ENCODE measurements at places on chromosomes 5 and 9.

DNA sequence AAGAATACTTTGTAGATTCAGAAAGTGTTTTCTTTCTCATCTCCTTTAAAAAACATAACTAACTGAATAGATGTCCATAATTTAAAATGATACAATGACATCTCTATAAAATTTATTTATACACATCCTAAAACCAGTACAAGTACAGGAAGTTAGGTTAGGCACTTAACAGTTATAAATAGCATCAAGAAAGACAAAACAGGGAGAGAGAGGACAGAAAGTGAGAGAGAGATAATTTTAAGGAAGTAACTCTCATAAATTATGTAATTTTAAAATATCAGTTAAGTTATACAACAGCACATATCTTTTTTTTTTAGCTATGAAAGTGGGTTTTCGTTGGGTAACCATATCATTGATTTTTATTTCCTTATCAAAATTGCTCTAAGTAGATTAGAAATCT, 1068.6 kb downstream of the TAF11L14 start:
- no peak for DNase-seq

GRCh38 chr5:150263801-150264621, 25.6 kb downstream of the CAMK2A start:
- DNase-seq: peak; percentile 65

DNA sequence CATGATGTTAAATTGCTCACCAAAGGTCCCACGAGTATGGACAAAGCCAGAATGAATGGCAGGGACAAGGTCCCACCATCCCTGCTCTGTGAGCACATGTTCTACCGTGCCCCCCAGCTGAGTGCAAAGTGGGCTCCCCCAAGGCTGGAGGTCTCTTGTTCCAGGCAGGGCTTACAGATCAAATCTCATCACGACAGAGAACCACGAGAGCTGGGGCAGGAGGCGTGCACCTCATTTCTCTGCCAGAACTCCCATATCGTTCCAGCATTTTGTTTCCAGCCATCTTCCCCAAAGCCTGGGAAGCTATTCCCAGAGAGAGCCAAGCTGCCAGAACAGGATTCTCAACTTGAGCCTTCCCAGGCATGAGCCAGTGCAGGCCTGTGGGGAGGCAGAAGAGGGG, 108.5 kb downstream of the ZNF354C start:
- no peak for DNase-seq

- no peak for DNase-seq
Measured at GRCh38 chr5:109660301-109660700, 29.4 kb upstream of the MAN2A1 start.

DNA sequence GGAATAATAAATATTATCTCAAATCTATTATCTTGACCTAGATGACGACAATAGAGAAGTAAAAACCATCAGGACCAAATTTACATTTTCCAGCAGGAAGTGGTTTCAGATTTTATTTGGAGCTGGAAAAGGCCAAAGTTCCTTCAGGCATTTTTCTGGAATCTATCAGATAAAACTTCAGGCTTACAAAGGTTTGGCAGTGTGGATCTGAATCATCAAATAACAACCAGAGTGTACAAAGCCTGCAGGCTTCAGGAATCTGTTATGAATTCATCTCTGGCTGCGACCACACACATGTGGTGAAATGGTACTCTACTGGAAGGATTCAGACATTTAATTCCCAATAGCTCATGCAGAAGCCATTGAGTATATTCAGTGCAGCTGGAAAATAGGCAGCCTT, 726.4 kb upstream of the GRAMD2B start:
- peak; percentile 60 for DNase-seq

- DNase-seq: peak; percentile 95
Measured at GRCh38 chr5:67268231-67269021, 71.8 kb upstream of the CD180 start.

DNA sequence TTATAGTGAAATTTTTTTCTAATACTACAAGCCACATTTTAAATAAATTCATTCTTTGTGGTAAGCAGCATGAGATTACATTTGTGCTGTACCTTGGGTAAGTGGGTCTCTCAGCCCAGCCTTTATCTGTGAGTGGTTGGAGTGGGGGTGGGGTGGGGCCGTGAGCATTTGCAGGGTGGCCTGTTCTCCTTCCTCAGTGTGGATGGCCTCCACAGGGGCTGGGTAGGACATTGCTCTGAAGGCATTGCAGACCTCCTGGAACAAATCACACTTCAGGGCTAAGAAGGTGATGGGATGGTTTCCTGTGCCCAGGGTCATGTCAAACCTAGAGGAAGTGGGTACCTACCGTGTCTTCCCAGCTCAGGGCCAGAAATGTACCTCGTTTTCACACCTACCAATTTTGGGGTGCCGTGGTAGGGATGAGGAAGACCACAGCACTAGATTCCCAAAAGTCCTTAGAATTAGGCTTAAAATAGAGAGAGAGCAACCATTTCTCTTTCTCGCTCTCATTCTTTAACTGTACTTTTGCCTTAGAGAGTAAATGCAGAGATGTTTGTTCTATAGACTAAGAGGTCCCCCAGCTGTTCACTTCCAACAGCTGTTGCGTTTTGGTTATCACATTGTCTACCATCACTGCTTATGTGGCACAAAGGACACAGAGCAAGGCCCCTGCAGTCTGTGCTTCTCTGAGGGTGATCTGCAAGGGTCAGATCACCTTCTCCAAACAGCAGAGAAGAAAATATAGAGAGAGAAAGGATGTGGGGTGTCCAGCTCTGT, 83.4 kb upstream of the CTSL start:
- no peak for DNase-seq

DNA sequence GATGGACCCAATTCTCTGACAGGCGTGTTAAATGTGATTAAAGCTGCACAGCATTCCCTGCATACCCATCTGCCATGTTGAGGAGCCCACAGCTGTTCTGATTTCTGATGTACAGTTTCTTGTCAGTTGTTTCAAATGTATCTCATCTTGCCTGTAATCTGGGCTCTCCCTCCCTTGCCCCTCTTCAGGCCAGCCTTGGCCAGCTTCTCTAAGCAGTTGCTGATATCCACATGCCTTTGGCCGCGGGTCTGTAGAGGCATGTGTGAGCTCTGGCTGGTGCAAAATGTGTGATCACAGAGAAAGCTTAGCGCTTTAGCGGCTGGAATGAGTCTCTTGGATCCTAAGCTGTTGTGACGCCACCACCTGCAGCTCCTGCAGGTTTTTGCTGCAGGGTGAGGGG, 332.0 kb downstream of the MLLT3 start:
- no peak for DNase-seq

Measured in AG04450 (cell line).